ENCODE measurements at places on chromosomes 13 and 19. TPM values are rescaled to one million over a fixed set of nuclear protein-coding genes. Genes with fewer than 3 reads are reported as not detected.

DNA sequence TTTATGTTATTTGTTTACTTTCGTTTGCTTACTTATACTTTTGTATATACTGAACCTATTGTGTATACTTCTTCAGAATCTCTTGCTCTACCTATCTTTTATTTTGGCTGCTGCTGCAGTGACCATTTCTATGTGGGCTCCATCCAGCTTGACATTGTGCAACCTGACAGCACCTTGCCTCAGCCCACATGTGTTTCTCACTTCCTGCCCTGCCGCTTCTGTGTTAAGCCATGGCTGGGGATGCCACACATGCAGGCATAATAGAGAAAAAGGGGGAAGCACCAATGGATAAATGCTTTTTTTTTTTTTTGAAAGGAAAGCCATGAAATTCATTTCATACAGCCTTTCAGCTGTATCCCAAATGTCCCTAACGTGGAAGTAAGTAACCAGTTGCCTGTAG, 147.6 kb downstream of the RBM26 start:
- H3K4me3 ChIP-seq, result no peak overlapping the region
- H3K27me3 ChIP-seq, result no peaks in the 10 kb centered on the region
- no peak for DNase-seq
- no peak overlapping the region for H3K27ac ChIP-seq
- no peaks in the 10 kb centered on the region for H3K4me1 ChIP-seq

DNA sequence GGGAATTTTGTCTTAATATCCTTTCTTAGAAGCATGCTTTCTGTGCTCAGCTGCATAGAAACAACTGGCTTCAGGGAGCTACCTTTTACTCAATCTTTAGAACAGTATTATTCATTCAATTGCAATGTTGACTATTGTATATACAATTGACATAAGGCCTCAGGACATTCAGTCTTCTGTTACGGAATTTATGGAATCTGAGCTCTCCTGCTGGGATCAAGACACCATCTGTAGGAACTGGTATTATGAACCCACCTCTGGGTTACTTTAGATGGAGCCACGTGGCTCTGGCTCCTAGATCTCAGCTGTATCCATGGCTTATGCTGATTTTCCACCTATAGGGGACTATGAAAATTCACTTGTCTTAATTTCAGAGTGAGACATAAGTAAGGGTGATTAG, 716.2 kb upstream of the GPC6 start:
- H3K36me3 ChIP-seq, result no peaks in the 10 kb centered on the region
- no peak overlapping the region for H3K4me3 ChIP-seq
- DNase-seq, result no peak
- no peaks in the 10 kb centered on the region for H3K27me3 ChIP-seq

The CD79A gene
- total RNA-seq, result 28.0 TPM

The FAM216B gene
- total RNA-seq, result not detected

DNA sequence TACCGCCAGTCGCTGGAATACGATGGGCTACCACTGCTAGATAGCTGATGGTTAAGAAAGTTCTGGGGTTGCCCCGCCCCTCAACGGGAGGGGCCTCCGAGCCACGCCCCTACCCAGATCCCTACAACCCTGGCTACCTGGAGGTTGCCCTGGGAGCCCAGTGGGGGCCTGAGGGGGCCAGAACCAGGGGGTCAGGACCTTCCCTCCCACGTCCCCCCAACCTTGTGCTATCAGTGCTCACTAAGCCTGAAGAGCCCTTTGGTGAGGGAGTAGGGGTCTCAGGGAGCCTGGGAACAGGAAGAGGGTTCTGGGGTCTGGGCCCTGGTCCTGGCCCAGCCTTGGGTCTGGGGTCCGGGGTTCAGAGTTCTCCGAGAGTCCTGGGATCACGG, 8.9 kb downstream of the OCEL1 start:
- H3K27me3 ChIP-seq, result no peaks in the 10 kb centered on the region
- peak overlapping the region; percentile 56 for H3K27ac ChIP-seq
- peaks cover 5% of the 10 kb centered on the region for H3K4me1 ChIP-seq
- DNase-seq, result peak; percentile 80
- peaks cover 3% of the 10 kb centered on the region for H3K36me3 ChIP-seq
- peak overlapping the region; percentile 81 for H3K4me3 ChIP-seq

The PALM gene
- not detected for total RNA-seq
